ENCODE measurements at places on chromosomes 1 and 21. TPM values are rescaled to one million over a fixed set of nuclear protein-coding genes. Genes with fewer than 3 reads are reported as not detected.

The OR6K3 gene
- not detected for total RNA-seq

The C1QB gene
- total RNA-seq = 122 TPM

The ADAMTS5 gene
- total RNA-seq = 10.0 TPM

The IPP gene
- 25.0 TPM for total RNA-seq

The IFI6 gene
- 45.9 TPM for total RNA-seq

The AK5 gene
- 47.1 TPM for total RNA-seq

The BARHL2 gene
- total RNA-seq = not detected

The C8A gene
- not detected for total RNA-seq

DNA sequence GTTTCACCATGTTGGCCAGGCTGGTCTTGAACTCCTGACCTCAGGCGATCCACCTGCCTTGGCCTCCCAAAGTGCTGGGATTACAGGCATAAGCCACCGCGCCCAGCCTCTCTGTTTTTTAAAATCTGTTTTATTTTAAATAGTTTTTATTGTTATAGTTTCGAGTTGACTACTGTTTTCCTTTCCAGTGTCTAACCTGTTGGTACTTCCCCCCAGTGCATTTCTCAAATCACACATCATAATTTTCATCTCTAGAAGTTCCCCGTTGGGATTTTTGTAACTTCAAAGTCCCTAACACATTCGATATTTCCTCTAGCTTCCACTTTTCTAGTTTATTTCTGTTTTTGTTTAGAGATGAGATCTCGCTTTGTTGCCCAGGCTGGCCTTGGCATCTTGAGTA is 7.5 kb downstream of the HES4 start:
- no peak for DNase-seq

DNA sequence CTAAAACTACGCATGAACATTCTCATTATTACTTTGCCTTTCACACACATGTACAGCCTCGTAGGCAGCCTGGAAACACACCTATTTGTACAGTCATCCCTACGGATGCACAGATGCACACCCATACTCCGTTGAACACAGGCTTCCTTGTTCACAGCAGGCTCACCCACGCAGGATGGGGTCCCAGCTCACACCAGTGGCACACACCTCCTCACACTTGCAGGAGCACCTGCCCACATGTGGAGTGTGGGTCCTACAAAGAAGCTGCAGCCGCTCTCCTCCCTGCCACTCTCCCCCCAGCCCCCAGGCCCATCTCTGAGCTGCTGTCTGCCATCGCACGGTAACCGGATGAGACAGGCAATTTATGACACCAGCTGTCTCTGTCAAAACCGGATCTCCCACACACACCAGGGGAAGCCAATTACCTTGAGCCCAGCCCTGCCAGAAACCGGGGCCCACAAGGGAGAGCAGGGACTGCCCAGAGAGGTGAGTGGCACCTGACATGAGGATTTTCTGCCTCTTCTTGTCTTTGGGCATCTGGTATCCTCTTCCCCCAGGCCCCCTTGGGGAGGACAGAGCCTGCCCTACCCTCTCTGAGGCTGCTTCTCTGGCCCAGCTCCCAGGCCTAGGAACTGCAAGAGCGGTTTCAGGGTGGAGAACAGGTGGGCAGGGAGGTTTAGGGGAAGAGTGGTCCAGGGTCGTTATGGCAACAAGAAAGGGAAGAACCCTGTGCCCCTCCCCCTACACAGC is 175.4 kb downstream of the IGSF21 start:
- no peak for DNase-seq

DNA sequence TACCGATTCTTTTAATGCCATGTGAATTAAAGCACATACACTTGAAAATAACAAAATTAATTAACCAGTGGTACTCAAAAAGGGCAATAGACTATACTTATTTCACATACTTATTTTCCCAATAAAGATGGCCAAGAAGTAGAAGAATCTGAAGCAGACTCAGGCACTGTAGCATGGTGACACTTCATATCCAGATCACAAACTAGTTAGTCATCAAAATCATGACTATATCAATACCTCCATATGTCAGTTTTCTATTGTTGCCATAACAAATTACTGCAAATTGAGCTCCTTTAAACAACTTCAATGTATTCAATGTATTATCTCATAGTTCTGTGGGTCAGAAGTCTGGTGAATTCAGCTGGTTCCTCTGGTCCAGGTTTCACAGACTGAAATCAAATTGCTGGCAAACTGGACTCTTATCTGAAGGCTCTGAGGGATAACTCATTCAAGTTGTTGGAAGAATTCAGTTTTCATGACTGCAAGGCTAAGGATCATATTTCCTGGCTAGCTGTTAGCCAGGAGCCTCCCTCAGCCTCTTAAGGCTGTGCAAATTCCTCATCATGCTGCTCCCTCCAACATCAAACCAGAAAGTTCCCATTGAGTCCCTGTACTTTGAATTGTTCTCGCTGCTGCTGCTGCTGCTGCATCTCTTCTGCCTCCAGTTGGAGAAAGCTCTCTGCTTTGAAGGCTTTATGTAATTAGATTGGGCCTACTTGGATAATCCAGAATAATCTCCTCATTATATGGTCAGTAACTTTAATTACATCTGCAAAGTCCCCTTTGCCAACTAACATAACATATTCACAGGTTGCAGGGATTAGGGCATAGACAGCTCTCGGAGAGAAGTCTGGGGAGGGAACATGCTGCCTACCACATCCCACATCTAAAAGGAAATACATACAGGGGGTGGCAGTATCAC is 91.5 kb downstream of the MRPL39 start:
- no peak for DNase-seq

- no peak for DNase-seq
Measured at GRCh38 chr1:204971517-204972336, 71.3 kb upstream of the CNTN2 start.

DNA sequence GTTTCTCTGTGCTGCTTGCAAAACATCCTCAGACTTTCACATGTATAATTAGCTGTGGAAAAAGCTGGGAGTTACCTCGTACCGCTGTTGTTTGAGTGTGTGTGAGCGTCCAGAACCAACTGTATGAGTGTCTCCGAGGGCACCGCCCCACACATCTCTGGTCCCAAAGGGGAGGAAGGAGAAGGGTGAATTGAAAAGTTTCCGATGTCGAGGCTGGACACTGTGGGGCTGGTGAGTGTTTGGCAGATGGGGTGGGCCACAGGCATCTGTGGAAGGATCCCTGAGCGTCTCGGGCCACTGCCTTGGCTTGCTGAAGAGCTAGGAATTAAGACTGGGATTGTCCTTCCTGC is 1.2 kb downstream of the ATP2B4 start:
- DNase-seq = no peak

- no peak for DNase-seq
Measured at GRCh38 chr1:169576241-169576934, 9.9 kb downstream of the F5 start.

DNA sequence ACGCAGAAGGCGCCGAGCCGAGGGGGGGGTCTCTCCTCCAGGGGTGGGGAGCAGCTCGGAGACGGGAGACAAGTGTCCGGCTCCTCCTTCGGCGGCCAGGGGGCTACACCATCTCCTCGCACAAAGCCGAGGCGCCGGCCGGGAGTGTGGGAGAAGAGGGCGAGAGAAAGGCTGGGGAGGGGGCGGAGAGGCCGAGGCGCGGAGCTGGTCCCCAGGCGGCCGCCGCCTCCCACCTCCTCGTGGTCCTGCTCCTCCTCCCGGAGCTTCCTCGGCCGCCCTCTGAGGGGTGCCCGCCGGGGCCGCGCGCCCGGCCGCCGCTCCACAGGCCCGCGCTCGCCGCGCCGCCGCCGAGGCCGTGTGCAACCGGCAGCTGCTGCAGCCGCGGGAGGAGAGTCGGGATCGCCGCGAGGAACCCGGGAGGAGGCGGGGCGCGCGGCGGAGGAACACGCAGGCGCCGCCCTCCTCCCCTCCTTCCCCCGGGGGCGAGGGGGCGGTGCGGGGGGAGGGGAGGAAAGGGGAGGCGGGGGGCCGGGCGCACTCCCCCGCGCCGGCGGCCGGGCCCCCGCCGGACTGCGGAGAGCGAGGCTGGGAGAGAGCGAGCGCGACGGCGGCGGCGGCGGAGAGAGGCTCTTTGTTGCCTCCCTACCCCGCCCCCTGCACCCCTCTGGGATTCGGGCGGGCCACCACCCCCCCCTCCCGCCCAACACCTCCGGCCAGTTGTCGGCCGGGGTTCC is at the start of gene ENAH:
Gene ENAH, minus strand, starts transcription at position 395 of the 734 bp plus-strand sequence. CDS start 433 bp downstream, outside the sequence.
- peak; percentile 86 for DNase-seq

DNA sequence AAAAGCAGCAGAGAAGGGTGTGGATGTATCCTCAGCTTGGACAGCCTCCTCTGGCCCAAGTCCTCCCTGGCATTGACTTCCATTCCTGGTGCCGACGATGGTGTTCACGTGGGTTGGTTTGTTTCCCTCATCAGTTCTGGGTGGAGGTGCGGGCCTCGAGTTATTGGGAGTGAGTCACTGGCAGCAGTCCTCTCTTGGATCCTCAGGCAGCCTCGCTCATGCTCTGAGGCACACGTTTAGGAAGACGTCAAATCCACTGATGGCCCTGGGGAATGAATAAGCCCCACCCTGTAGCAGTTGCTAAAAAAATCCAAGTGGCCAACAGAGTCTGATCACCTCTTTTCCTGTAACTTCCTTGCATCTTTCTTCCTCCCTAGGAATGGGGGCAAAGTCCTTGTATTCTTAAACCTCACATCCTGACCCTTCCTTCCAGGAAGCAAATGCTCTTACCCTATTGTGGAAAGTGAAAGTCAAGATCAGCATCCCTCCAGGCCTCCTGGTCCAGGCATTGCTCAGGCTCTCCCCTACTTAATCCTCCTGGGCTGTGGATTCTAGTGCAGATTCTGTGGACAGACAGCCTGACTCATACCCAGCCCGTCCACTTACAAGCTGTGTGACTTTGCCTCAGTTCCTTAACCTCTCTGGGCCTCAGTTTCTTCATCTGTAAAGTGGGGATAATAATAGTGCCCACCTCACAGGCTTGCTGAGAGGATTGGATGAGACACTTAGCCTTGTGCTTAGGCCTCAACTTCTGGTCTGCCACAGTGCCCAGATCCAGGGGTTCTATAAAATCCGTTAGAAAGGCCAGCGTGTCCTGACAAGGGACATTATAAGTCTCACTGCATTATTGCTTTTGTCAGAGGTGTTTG is 111.1 kb downstream of the TLR5 start:
- DNase-seq = peak; percentile 79

GRCh38 chr1:172070055-172070454 is 228.8 kb downstream of the DNM3 start:
- DNase-seq = no peak

DNA sequence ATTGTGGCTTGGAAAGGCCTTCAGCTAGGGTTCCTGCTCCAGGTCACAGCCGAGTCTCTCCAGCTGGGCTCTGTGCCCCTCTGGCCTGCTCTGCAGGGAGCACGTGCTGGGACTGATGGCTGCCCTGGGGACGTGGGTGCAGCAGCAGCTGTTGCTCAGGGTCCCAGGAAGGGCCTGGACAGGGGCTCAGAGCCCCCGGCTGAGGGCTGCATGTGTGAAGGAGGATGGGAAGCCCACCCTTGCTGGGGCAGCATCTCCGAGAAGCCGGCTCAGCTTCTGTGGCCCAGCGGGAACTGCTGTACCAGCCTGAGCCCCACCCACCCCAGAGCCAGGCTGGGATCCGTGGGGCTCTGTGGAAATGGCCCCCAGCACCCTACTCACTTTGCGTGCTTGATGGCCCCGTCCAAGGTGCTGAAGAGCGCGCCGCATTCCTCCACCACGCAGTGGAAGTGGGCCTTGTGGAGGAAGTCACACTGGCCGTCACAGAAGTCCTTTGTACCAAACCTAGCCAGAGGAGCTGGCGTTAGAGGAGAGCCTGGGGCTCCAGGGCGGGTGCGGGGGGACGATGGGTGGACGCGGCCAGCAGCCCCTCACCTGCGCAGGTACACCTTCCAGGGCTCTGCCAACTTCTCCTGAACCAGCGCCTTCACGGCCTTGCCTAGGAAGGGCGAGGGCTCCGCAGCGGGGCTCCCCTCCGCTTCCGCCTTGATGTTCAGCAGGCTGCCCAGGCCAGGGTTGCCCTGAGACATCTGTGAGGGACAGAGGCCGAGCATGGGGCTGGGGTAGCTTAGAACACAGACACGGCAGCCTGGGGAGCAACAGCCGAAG is 147.5 kb downstream of the CASZ1 start:
- DNase-seq = no peak

- DNase-seq = no peak
Measured at GRCh38 chr1:40734882-40735628, 43.6 kb downstream of the NFYC start.

DNA sequence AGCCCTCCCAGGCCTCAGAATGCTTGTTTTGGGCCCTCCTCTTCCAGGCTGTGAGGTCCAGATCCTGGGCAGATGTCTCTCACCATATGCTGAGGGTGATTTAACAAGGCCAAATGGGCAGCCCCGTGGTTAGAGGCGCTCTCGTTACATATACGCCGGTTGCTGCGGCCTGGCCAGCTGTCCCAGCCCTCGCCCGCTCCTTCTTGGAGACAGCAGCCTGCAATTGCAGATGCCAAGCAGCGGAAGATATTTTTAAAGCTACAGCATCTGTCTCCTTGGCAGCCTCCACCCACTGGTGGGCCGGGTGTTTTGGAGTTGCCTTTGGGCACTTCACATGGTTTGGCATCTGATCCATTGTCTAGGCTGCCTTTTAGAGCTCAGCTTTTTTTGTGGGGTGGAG is 178.8 kb upstream of the NFIA start:
- peak; percentile 63 for DNase-seq

GRCh38 chr1:79695138-79695537 is 688.6 kb upstream of the ADGRL4 start:
- DNase-seq = no peak
